Activated CD8-positive, alpha-beta memory T cell treated with anti-CD3 and anti-CD28 coated beads for 48 hours (primary cell): ENCODE measurements at places on chromosomes 4 and X.

- DNase-seq, result no peak
These were observed 398.3 kb upstream of the FAM47C start for GRCh38 chrX:36609616-36610585.

DNA sequence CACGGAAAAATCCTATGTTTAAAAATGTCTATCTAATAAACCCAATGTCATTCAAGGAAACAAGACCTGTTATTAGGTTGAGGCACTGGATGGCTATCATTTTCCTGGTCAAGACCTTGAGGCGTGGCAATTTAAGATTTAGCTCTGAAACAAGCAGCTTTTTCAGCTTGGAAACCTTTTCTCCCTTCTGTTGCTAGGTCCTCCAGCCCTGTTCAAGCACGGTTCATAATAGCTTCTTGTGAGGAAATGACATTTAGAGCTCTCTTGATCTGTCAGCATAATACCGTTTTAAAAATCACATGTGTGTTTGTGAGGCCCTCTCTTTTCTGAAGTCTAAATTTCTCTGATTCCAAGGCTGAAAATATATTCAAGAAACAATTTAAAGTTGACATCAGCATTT is 133.6 kb upstream of the GRPR start:
- no peak for DNase-seq

DNA sequence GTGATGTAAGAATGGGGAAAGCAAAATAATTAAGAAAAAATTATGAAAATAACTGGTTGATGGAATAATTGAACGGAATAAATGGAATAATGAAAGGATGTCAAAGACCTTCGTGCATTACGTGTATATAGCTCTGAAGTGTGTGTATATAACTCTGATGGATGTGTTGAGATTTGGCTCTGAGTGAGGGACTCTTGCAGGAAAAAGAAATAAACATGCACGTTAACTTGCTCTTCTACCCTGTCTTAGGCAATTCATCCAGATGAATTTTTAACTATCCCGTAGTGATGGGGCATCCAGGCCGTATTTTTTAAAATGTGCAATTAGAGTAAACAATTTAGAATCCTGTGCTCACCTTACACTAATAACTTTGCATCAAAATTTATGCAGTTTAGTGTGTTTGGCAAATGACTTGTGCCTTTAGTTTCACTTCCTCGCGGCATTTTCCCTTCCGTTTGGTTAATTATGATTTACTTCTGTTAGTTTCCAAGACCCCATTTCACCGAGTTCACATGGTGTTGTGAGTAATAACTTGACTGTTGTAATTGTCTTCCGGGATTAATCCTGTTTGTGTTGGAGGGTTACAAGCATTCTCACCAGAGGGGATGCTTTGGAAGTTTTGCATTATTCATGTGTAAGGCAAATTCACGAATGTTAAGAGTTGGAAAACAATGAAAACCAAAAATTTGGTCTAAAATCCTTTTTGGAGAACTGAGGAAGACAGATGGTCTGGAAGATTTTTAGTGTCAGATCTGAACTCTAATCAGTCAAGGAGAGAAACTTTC is 256.5 kb upstream of the FAT1 start:
- DNase-seq, result no peak

GRCh38 chrX:29903360-29903759 is 312.0 kb upstream of the MAGEB2 start:
- DNase-seq, result no peak

DNA sequence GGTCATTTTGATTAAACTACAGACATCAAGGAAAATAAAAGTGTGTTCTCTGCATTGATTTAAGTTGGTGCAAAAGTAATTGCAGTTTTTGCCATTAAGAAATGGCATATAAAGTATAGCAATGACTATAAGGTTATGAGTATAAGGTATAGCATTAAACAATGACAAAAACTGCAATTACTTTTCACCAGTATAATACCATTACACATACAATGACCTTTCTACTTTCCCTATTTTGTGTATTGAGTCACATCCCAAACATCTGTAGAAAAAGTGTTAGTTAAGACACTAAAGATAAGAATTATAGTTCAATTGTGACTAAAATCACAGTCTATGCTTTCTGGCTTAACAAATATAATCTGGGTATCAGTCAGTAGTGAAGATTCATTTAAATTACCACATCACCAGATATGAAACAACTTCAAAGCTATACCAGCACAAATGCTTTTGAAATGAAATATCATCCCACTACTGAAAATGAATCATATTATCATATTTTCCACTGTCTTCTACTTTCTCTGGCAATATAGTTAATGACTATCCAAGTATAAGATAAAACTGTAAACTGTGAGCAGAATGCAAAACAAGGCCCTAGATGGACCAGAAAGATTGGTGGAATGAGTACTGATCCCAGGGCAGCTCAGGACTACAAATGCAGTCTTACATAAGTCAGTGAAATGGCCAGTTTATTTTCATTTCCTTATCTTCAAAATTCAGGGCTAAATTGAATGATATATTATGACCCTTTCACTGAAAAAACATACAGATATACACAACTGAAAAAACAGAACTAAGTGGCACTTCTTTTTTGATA is 241.1 kb downstream of the ANTXR2 start:
- no peak for DNase-seq

- DNase-seq, result no peak
These were observed 1722.9 kb upstream of the AGA start for GRCh38 chr4:179165000-179165738.

DNA sequence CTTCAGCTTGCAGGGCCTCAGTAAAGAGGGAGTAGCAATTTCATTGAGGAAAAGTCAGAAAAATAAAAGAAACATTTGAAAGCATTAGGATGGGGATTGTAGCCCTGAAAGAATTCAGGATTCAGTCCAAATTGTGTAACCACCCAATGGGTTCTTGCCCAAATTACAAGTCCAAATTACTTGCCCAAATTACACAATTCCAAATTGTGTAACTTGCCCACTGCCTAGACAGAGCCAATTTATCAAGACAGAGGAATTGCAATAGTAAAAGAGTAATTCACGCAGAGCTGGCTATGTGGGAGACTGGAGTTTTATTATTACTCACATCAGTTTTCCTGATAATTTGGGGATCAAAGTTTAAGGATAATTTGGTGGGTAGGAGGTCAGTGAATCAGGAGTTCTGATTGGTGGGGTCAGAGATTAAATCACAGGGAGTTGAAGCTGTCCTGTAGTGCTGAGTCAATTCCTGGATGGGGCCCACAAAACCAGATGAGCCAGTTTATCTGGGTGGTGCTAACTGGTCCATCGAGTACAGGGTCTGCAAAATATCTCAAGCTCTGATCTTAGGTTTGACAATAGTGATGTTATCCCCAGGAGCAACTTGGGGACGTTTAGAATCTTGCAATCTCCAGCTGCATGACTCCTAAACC is 18.1 kb upstream of the PAGE5 start:
- no peak for DNase-seq

- no peak for DNase-seq
These were observed 17.9 kb upstream of the PPP2R3B start for GRCh38 chrX:404656-405055.

- no peak for DNase-seq
These were observed 33.5 kb downstream of the PCDH19 start for GRCh38 chrX:100376576-100376975.

- DNase-seq, result no peak
These were observed 235.9 kb downstream of the CPXCR1 start for GRCh38 chrX:88982933-88983332.

GRCh38 chrX:39176105-39176504 is 374.8 kb downstream of the MID1IP1 start:
- no peak for DNase-seq

DNA sequence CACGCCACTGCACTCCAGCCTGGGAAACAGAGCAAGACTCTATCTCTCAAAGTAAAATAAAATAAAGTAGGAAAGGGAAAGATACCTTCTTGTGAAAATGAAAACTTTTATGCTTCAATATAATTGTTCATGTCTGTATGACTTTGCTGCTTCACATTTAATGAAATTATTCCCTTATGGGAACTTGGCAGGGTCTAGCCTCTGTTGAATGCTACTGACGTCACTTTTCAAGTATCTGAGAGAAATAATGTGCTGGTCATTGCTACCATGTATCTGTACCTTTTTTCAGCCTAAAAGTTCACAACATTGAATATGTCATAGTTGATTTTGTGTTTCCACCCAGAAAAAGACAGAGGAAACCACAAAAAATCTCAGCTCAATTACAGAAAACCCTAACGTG is 65.2 kb downstream of the PRDM5 start:
- no peak for DNase-seq

GRCh38 chr4:42954963-42955669 is 62.6 kb downstream of the GRXCR1 start:
- DNase-seq, result no peak

- no peak for DNase-seq
These were observed 227.8 kb downstream of the NAF1 start for GRCh38 chr4:162938738-162939485.

GRCh38 chrX:11050013-11050412 is 61.1 kb upstream of the HCCS start:
- no peak for DNase-seq

DNA sequence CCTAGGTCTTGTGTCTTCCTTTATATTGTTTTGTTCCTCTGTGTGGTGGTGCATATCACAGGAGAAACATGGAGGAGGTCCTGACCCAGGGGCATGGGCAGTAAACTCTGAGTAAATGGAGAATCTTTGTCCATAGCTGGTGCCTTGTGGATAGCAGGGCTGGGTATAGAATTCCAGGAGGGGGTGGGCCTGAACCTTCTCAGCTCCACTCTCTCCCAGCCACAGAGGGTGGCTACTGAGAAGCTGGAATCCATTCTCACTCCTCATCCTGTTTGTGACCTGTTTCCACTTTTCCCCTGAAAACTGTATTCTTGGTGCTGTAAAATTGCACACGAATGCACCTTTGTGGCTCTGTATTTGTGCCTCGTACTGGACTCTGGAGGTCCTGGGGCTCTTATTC is 47.7 kb upstream of the ADRA2C start:
- no peak for DNase-seq

- no peak for DNase-seq
These were observed 407 bp downstream of the IL13RA1 start for GRCh38 chrX:118727686-118728339.

DNA sequence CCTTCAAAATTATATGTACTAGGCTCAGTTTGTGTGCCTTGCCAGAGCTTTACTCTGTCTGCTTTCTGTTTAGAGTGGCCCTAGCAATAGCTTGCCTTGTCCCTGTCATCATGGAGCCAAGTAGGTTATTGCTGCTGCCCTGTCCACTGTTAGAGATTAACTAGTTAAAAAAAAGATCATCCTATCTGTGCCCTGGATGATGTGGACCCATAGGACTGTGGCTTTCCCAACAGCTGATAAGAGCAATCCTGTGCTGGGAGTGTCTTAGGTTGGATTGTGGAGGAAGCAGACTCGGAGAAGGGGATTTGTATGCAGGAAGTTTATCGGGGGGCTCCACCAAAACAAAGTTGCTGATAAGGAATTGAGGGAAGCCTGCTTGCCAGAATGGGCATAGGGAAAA is 23.8 kb downstream of the PPP1R2C start:
- no peak for DNase-seq

GRCh38 chr4:17309567-17310268 is 202.2 kb downstream of the QDPR start:
- no peak for DNase-seq

DNA sequence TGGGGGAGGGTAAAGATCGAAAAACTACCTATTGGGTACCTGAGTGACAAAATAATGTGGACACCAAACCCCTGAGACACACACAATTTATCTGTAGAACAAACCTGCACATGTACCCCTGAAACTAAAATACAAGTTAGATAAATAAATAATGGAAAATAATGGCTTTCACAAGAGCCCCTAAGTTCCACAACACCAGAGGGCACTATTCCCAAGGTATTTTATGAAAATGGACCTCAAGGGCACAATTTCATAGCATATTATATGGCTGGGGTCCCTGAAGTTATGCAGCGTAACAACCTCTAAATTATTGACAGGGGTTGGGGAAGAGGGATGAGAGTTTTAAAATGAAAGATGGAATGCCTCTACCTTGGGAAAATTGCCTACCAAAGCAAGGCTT is 81.3 kb upstream of the TMEM33 start:
- DNase-seq, result no peak

DNA sequence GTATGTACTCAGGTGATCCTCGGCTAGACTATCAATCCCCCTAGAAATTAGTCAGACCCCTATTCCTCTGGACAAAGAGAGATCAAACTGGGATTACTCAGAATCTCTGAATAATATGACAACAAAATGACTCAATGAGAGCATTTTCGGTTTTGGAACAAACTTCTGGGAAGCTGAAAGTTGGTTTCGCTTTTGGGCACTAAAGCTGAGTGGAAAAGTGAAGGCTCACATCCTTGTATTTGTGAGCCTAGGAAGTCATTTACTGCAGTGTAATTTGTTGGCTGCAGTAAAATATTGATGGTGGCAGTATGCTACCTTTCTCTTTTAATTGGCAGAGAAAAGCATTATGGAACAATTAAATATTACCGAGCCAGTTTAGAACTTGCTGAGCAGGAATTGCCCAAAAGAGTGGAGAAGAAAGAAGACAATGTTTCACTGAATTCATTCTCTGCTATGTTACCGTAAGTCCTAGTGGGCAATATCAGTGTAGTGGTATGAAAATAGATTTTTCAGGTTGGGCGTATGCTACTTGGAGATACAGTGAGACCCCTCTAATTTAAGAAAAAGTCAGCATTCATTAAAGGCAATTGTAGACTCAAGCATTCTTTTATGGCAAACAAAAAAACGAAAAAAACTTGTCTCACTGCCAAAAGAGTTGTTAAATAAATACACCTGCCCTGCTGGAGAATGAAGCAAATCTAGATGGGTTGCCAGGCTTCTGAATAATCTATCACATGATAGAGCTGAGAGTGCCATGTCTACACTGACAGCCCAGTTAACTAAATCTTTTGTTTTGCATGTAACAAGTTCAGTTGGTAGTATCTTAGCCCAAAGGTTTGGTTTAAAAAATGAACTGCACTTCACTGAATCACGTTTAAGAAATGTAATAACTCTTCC is 69.6 kb downstream of the AGTR2 start:
- DNase-seq, result no peak

DNA sequence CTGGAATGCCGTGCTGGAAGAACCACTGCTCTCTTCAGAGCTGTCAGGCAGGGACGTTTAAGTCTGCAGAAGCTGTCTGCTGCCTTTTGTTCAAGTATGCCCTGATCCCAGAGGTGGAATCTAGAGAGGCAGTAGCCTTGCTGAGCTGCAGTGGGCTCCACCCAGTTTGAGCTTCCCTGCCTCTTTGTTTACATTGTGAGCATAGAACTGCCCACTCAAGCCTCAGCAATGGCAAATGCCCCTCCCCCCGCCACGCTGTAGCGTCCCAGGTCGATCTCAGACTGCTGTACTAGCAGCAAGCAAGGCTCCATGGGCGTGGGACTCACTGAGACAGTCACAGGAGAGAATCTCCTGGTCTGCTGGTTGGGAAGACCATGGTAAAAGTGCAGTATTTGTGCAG is 34.8 kb upstream of the MUC7 start:
- DNase-seq, result no peak

GRCh38 chr4:151532001-151532708 is 123.2 kb downstream of the FHIP1A start:
- DNase-seq, result no peak

DNA sequence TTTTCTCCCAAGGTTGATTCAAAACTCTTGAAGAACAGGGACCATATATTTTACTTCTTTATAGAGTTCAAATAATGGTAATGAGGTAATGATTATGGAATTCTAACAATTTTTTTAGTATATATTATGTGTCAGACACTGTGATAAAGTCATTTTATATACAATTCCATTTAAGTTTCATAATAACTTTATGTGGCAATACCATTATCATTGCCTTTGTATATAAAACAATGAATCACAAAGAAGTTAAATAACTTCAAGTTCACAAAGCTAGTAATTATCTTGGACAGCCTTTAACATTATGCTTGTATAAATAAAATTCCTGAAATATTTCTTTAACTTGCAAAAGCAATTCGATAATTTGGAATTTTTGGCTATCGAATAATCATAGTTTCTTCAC is 20.6 kb downstream of the MAGEC1 start:
- no peak for DNase-seq
